ENCODE measurements at places on chromosomes 6 and 20.

- DNase-seq: no peak
These were observed 30.0 kb downstream of the SLC22A3 start for GRCh38 chr6:160378218-160378617.

DNA sequence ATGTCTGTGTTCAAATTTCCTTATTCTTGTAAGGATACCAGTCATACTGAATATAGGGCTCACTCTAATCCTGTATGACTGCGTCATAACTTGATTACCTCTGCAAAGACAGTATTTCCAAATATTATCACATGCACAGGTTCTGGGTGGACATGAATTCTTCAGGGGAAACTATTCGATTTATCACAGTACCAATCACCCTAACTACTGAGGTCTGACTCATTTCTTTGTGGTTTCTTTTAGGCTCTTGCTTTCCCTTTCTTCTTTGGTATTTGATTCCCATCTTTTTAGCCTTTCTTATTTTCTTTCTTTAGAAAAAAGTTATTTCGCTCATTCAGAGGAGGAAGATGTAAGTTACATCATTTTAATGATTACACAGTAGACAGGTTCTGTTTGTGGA is 40.3 kb upstream of the TBX18 start:
- DNase-seq: no peak

DNA sequence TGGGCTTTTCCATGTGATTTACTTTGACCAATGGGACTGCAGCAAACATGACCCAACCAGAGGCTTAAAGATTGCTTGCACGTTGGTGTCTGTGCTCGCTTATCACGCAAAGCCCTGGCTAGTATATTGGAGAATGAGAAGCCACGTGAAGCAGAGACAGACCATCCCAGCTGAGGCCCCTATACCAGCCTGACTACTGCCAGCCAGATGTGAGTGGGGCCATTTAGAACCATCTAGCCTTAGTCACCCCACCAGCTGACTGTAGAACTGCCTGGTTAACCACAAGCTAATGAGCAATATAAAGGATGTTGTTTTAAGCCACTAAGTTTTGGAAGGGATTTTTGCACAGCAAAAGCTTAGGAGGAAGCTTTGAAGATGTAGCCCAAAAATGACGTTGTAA is 74.5 kb downstream of the MACROD2 start:
- DNase-seq: no peak

DNA sequence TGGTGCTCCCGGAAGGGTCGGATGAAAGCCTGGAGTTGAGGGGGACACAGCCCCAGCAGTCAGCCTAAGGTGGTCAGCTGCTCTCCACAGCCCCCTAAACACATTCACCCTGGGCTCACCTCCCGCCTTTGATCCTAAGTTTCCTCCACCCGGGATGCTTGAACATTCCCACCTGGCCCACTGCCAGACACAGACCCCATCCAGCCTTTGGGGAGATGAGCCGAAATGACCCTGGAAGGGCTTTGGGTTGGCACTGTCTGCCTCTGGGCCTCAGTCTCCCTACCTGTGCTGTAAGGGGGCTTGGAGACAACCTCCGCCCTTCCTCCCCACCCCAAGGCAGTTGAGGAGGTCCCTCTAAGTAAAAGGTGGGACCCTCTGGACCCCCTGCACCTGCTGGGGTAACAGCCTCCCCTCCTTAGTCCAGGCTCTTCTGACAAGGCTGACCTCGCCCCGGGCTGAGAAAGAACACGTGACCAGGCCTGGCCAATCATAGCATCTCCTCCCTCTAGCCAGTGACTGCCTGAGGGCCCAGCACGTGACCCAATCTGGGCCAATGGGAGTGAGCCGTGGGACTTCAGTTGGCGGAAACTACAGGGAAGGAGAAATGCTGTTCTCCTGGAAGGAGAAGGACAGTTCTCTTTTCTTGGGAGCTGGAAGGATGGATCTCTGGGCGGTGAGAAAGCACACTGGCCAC is 16.9 kb upstream of the UBE2V1 start:
- DNase-seq: no peak

DNA sequence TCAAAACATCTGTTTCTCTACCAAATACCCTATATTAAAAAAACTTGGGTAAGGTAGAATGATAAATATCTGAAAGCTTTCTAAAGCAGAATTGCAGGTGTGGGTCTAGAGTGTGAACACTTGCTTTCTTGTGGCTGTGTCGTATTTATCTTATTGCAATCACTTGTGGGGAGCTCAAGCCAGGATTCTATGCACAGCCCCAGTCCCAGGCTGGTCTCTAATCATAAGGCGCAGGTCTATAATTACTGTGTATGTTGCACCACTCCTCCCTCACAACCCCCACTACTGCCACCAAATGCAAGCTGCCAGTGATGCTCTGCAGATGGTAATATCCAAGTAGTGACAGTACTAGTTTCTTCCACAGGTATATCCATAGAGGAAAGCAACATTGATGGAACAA is 2.2 kb upstream of the E2F3 start:
- no peak for DNase-seq

DNA sequence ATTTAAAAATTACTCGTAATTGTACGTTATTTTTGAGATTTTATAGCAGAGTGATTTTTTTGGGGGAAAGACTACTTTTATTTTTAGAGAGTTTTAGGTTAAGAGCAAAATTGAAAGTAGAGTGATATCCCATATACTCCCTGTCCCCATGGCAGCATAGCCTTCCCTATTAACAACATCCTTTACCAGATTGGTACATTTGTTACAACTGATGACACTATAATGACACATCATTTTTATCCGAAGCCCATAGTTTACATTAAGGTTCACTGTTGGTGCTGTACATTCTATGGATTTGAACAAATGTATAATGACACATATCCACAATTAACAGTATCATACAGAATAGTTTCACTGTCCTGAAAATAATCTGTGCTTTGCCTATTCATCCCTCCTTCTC is 1126.4 kb upstream of the CITED2 start:
- DNase-seq: no peak

- DNase-seq: no peak
These were observed 15.6 kb downstream of the L3MBTL3 start for GRCh38 chr6:130033949-130034348.

- DNase-seq: no peak
These were observed 5.6 kb downstream of the PCMTD2 start for GRCh38 chr20:64261138-64261537.
